Trophoblast cell (in vitro differentiated cells and primary cell): ENCODE measurements at places on chromosomes 16 and 17.
A peak's percentile ranks its signal among the peaks of the same experiment; 100 is the strongest.

DNA sequence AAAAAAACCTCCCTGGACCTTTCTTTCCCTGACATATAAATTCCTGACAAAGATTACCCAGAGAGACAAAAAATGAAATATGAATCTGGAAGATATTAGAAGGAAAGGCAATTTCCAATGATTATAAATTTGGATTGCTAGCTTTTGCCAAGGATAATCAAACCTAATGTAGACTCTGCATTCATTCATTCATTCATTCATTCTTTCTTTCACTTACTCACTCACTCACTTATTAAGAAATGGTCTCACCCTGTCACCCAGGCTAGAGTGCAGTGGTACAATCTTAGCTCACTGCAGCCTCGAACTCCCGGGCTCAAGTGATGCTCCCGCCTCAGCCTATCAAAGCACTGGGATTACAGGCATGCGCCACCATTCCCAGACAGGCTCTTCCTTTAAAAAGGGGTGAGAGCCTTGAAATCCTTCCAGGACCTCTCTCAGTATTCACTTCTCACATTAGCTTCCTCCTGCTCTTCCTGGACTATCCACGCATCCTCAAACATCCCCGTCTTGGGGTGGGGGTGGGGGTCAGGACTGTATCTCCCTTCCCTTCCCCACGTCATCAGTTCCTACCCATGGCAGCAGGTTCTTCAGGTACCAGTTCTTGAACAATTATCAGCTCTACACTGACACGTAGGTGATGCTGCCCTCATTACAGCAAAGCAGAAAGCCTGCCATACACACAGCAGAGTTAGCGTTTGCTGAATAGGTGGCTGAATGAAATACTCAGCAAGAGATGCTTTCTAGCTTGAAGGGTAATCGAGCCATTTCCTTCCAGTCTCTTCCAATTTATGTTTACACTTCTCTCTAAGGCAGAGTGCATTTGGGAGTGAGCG, 19.8 kb downstream of the PRPSAP1 start:
- no peak for DNase-seq

DNA sequence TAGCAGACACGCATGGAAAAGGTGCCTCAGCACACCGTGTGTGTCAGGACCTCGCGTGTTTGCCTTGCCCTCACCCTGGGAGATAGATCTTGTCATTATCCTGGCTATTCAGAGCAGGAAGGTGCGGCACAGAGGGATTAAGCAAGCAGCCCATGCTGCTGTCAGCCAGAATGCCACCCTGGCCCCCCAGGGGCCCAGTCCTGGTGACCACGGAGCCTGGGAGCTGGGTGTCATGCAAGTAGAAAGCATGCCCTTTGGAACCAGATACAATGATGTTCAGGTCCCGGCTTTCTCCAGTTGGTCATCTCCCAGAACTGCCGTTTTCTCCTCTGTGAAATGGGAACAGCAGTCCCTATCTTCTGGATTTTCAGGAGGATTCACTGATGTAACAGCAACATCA, 29.9 kb downstream of the CACNG4 start:
- DNase-seq: no peak

GRCh38 chr16:12876778-12877177, 24.6 kb upstream of the SHISA9 start:
- no peak for DNase-seq

- peak; percentile 15 for DNase-seq
These were observed 350.9 kb downstream of the FOXL1 start for GRCh38 chr16:86929057-86929871.

DNA sequence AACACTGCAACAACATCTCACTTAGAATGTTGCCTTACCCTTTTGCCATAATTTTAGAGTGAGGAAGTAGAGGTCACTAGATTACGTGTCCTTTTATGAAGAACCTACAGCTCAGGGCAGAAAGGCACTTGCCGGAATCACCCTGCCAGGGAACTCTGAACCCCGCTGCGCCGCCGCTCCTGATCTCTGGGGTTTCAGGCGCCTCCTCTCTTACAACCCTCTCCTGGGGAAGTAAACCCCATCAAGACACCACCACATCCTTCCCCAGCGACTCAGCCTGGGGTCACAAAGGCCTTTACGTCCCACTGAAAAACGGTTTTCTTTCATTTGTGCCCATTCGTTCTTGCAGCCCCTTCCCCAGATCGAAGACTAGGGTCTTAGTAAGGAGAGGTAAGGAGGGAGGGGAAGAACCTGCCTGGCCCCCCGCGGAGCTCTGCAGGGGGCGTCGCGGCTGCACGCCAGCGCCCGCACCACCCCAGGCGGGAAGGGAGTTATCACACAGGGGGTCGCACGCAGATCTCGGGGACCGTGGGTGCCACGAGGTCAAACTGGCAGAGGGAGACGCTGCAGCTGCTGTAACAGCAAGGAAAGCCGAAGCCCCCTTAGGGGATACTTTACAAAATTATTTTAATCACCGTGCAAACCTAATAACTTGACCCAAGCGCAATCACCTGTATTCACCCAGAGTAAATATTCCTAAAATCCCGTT, 1.0 kb upstream of the HLF start:
- no peak for DNase-seq

DNA sequence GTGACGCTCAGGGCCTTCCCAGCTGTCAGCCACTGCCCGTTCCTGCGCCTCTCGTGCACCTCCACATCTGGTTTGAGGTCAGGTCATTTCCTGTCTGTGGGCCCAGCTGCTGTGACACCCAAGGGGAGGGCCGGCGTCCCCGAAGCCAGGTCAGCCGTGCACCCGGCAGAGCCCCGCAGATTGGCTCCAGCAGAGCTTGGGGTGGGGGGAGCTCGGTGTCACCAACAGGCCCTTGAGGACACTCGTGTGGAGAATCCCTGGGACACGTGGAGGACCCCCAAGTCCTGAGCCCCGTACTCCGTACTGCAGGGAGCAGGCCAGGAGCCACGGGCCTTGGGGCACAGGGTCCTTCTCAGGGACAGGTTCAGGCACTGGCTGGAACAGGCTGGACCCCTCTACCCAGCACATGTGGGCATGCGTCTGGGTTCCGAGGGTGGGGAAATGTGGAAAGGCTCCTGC, 4.8 kb downstream of the SPATA2L start:
- DNase-seq: no peak

DNA sequence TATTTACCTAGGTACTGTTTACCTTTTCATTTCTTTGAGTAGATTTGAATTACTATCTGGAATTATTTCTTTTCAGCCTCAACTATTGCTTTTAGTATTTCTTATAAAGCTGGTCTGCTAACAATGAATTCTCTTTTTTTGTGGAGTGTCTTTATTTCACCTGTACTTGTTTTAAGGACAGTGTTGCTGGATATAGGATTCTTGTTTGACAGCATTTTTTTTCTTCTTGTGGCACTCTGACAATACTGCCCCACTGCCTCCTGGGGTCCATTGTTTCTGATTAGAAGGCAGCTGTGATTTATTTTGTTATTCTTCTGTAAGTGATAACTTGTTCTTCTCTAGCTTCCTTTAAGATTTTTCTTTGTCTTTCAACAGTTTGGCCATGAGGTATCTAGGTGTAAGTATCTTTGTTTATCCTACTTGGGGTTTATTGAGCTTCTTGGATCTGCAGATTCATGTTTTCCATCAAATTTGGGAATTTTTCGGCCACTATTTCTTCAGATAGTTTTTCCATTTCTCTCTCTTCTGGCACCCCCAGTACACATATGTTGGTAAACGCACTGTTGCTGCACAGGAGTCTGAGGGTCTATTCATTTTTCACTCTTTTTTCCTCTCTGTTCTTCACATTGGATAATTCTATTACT, 130.4 kb downstream of the AATF start:
- DNase-seq: no peak

DNA sequence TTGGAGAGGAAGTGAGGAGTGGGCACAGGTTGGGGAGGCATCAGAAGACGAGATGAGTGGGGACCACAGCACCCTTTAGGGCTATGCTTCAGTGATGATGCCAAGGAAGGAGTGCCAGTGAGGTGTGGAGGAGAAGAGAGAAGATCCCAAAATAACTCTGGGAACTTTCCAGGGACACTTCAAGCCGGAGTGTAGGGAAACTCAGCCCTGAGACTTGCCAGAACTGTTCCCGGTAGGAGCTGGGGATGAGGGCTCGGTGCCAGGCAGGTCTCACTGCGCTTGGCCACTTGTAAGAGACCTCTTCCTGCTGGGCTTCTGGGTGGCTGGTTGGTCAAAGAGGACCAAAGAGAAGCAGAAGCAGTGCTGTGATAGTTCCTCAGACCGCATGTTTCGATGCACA, 63.6 kb downstream of the SHISA6 start:
- DNase-seq: no peak

- no peak for DNase-seq
These were observed 43.5 kb downstream of the CYB561 start for GRCh38 chr17:63402431-63403212.

DNA sequence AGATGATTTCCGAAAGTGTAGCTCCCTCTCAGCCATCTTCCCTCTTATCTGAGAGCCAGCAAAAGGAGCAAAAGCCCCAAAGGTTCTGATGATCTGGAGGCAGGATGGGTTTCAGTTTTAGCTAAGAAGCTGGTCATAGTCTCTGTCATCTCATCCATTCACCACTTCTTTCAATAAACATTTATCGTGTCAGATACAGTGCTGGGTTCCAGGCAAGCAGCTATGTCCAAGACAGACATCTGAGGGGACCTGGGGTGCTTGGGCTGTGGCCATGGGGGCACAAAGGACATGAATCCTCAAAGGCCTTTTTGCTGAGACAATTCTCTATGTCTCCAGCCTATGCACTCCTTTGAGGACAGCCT, 1.0 kb upstream of the ETV4 start:
- no peak for DNase-seq

- DNase-seq: peak; percentile 57
These were observed 19.6 kb downstream of the AKAP10 start for GRCh38 chr17:19958023-19958422.

DNA sequence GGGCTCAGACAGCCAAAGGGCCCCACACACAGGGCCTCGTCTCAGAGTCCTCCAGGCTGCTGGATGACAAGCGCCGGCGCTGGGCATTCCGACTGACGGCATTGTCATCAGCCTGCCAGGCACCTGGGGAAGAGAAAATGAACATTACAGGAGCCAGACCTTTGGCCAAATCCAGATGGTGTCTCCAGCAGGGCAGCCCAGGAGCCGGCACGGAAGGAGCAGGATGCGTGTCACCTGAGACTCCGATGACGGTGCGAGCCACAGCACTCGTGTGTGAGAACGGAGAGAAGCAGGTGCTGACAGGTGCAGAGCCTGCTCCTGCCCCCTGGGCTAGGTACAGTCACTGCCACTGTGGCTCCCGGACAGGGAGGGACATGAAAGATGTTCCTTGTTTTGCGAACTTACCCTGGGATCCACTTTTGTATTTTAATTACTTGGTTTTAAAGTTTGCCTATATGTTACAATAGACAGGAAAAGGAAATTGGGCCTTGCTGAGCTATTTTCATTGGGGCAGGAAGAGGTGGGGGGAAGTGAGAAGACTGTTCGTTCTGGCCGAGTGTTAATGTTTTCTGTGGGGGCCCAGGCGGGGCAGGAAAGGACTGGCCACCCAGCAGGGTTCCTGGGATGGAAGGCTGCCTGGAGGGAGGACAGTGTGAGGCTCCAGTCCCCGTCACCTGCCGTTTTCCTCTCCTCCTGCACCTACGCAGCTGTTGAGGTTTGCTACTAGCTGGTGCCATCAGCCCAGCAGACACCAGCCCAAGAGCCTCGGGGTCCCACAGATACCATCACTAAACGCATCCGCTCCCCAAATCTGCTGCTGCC, 4.4 kb upstream of the FOXJ1 start:
- no peak for DNase-seq
